IMR-90 (cell line): ENCODE measurements at places on chromosomes 1 and 21.

- DNase-seq, result no peak
Measured at GRCh38 chr1:232751393-232752140, 53.6 kb upstream of the MAP10 start.

DNA sequence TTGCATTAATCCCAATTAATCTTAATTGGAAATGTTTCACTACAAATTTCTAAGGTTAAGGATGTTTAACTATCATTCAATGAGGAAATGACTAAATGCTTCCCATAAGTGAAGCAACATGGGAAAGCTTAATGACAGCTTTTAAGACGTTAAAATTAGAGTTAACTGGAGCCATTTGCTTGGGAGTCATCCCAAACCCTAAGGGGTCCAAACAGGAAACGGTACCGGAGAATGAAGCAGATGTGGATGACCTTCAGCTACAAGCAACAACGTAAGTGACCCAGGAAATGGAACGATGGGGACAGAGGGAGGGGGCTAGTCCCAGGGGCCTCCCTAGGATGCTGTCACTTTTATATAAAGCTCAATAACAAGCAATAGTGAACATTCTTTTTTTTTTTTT lies 62.2 kb downstream of the CAPZB start:
- no peak for DNase-seq

DNA sequence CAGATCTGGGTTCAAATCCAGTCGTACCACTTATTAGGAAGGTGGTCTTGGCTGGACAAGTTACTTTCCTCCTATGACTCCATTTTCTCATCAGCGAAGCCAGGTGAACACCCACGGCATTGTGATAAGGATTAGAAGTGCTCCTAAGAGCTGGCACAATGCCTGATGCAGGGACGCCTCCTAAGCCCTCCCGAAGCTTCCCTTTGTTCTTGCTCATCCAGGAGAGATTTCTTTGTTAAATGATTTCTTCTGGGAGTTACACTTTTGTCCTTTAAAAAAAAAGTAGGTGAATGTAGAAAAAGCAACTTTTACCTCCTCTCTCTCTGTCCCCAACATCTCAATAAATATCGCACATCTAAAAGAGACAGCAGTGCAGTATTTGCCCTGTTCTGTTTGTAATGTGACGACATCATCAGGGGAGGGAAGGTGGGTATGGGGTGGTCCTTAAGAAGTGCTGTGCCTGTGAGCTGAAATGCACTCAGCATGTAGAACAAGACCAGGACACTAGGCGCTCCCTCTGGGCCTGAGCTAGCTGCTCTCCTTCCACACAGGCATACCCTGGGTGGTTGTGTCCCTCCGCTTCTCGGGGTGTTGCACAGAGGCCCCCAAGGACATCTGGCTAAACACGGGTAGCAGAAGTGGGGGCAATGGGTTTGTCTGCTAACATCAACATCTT lies 43.9 kb downstream of the SUSD4 start:
- DNase-seq, result no peak

DNA sequence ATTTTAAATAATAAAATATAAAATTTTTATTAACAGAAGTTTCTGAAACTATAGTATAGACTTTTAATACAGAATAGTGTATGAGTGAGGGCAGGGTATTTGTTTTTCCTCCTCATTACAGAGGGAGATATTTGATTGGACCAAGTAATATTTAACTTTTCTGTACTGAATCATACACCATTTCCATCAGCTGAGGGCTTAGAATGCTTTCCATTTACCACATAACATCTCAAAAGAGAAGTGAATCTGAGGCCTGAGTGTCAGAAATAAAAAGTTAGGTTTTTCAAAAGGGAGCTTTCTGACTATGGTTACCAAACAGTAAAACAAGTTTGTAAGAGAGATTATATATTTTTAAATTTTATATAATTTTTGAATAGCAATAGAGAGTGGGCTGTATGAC lies 29.5 kb downstream of the TLCD4 start:
- no peak for DNase-seq

- DNase-seq, result no peak
Measured at GRCh38 chr1:202046748-202047708, 36.6 kb downstream of the ELF3 start.
